Activated CD4-positive, alpha-beta T cell treated with anti-CD3 and anti-CD28 coated beads, Interleukin-2, Interleukin-4, amounts not matched to agents 100 ng/mL and 50 ng/mL, durations not matched to agents 16 hours and 8 hours (primary cell): ENCODE measurements at places on chromosomes 4 and X.
A peak's percentile ranks its signal among the peaks of the same experiment; 100 is the strongest.

DNA sequence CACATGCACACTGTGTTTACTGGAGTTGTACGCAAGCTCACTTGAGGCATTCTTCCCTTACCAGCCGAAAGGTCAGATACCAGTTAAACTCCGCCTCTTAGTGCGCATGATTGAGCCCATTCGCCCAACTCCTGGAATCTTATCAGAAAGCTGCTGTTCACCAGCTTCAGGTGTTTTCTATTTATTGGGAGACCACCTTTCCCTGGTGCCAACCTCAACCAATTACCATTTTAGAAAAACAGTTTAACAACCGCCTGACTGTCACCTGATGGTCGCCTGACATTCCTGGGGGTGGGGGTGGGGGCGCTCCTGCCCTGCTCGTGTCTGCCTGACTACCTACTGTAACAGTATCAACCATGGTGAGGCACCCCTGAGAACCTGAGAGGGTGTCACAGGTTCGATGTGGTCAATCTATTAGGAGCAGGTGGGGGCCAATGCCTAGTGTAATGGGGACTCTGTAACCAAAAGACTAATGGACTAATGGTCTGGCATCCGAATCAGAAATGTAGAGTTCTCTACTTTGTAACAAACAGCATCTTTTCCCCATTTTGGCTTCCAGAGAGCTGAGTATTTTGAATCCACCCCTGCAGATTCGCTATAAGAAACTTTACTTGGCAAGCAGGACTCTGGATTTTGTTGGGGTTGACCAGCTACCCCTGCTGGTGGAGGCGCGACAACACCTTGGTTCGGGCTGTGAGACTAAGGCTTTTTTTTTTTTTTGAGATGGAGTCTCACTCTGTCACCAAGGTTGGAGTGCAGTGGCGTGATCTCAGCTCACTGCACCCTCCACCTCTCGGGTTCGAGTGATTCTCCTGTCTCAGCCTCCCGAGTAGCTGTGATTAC is 58.2 kb upstream of the ZNF157 start:
- peak; percentile 43 for DNase-seq

DNA sequence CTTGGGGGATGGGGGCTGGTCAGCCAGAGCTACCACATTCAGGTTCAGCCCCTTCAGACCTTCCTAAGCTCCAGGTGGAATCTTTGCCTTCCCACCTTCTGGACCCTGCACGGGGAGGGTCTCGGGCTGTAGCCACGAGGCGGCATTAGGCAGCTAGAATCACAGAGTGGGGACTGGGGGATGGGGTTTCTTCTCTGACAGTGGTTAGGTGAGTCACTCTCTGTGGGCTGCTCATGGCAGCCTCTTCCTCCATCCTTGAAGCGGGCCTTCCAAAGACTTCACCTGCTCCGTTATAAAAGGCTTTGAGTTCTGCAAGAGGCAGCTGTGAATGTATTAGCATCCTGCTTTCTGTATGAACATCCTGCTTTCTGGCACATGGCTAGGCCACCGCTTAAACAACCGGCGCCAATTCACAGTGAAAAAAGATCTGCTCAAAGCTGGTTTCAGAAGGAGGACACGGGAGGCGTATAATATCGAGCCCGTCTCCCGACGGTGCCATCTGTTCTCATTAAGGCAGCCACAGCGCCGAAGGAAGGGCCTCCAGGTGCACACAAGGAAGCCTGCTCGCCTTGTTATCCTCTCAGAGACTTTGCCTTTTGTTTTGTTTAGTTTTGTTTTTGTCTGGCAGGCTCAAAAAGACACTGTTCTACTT is 74.3 kb upstream of the IGFBP7 start:
- DNase-seq = no peak

DNA sequence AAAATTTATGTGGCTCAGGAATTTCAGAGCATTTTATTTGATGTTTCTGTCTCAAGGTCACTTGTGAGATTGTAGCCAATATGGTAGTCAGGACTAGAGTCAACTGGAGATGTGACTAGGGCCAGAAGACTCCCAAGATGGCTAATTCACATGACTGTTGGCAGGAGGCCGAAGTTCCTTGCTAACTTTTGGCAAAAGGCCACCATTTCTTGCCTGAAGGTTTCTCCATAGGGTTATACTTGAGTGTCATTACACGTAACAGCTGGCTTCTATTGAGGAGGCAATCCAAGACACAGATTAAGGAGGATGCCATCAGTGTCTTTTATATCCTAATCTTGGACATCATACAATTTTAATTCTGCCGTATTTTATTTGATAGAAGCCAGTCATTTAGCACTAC is 162.3 kb upstream of the MAOA start:
- DNase-seq = no peak

- no peak for DNase-seq
These were observed 1222.9 kb upstream of the PRKX start for GRCh38 chrX:4936315-4936714.

DNA sequence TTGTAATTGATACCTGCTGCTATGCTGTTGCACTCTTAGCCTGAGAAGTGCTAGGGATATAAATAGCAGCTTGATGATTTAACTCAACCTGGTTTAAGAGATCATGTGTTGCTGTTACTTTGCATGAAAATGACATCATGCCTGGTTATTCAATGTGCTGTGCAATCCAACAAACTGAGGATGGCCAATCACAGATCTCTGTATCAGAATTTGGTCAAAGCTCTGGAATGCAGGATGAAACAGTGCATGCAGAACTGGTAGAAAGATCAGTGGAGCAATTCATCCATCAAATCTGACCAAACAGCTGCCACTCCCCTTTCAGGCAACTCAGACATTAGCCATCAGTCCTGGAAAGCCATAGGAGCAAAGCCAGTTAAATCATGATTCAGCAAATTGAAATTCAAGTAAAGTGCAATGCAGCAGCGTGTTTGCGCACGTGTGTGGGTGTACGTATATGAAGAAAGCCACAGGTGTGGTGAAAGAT is 160.3 kb upstream of the RASGEF1B start:
- DNase-seq = no peak

DNA sequence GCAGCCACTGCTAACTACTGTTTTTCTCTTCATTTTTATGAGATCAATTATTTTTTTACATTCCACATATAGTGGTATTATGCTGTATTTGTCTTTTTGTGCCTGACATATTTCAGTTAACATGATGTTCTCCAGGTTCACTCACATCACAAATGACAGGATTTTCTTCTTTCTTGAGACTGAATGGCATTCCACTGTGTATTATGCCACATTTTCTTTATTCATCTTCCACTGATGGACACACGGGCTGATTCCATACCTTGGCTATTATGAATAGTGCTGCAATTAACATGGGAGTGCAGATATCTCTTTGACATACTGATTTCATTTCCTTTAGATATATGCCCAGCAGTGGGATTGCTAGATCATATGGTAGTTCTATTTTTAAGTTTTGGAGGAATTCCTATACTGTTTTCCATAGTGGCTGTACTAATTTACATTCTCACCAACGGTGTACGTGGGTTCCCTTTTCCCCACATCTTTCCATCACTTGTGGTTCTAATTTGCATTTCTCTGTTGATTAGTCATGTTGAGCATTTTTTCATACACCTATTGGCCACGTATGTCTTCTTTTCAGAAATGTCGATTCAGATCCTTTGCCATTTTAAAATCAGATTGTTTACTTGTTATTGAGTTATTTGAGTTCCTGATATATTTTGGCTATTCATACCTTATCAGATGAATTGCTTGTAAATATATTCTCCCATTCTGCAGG is 14.9 kb upstream of the ZCCHC4 start:
- DNase-seq = no peak

DNA sequence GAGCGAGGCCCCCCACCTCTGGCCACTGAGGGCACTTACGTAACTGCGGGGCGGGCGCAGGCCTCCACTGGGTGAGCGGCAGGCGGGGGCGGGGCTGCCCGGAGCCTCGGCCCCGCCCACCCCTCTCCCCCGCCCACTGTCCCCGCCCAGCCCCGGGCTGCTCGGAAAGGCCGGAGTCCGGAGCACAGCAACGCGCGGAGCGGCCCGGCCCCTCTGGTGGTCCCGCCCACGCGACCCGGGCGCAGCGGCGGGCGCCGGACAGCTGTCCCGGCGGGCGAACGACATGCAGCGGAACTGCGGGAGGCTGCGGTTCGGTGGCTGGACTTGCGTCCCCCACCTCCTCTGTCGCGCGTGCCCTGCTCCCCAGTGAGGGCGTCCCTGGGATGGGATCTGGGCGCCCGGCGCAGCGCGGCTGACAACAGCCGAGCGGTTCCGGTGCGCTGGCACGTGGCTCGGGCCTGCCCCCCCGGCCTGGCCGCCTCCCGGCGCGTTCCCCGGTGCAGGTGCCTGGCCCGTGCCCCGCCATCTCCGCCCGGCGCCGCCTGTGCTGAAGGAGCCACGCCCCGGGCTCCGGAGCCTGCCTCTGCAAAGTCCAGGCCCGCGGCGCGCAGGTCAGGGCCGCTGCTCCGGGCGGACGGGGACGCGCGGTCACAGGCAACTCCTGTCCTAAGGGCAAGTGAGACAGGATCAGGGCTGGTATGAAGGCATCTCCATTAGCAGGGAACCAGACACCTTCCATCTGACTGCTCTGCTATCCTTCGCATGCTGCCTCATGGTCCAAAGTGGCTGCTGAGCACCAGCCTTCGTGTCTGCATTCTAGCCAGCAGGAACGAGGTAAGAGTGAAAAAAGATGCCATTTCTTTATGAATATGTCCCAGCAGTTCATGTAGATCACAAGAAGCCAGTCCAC is 21.8 kb upstream of the JAKMIP1 start:
- no peak for DNase-seq

DNA sequence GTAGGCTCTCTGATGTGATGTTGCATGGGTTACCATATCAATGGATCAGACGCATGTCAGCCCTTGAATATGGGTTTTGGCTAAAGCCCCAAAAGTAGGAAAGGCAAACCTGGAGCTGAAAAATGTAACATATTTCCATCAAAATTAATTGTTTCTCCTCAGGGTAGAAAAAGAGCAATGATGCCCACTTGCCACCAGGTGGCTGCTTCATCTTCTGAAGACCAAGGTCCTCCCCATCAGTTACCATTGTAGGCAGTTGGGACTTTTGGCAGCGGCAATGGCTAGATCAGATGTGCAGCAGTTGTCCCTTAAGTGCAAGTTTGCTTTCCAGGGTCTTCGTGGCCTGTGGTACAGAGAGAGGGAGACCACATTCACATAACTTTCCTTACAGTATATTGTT is 118.2 kb downstream of the NAF1 start:
- DNase-seq = peak; percentile 9

- DNase-seq = no peak
These were observed 42.5 kb downstream of the VGLL1 start for GRCh38 chrX:136574548-136574947.

GRCh38 chr4:120018786-120019185 is 47.9 kb downstream of the MAD2L1 start:
- DNase-seq = no peak

DNA sequence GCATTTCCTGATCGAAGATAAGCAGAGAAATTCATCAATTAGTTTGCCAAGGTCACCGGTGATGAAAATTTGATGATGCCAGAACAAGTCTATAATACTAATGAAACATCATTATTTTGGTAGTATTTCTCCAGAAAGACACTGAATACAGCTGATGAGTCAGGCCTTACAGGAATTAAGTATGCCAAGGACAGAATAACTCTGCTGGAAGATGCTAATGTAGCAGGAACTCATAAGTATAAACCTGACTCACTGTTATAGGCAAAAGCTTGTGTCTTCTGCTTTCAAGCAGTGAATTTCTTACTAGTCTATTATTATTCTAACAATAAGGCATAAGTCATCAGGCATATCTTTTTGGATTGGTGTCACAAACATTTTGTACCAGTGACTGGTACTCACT is 1825.1 kb upstream of the IGFBP7 start:
- DNase-seq = no peak

GRCh38 chr4:12538162-12538561 is 946.0 kb downstream of the RAB28 start:
- DNase-seq = no peak

DNA sequence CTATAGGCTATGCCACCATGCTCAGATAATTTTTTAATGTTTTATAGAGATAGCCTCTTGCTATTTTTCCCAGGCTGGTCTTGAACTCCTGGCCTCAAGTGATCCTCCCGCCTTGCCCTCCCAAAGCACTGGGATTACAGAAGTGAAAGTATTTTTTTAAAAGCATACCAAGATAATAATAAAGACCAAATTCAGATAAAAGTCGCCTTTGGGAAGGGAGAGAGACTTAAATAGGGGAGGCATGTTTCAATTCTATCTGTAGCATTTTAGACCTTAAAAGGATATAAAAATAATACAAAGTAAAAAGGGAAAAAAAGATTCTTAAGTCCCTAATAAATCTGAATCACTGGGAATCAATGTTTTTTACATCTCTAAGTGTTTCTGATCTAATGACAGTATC is 108.9 kb downstream of the AFAP1 start:
- DNase-seq = no peak

GRCh38 chrX:40078489-40079227 is 19.1 kb downstream of the BCOR start:
- no peak for DNase-seq

DNA sequence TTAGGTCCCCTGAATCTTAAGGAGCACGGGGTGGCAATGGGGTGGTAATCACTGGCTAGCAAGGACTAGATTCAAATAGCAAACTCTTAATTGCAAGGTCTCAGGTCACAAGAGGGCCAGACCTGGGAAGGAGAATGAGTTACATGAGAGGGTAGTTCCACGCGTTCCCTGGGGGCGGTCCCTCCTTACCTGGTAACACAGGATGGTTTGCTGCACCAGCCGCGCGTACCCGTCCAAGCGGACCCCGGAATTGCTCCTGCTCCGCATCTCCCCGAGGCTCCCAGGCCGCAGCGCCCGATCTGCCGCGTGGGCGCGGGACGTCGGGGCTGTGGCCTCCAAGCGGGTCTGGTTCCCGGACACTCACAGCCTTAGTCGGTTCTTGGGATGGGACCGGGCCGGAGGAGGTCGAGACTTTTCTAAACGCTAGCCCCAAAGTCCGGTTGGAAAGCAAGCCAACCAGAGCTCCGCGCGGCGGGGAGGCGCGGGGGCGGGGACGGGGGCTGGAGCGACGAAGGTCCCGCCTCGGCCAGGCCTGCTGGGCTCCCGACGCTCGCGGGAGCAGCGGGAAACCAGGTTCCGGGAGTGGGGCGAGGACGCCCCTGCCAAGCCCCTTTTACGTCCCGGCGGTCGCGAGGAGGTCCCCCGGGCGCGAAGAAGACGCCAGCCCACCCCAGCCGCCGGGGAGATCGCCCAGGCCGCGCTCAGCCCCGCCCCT is at the start of gene PHKA2:
Gene PHKA2 (minus strand): TSS at position 449 of the 715 bp plus-strand sequence. CDS start 182 bp downstream, at position 267.
- DNase-seq = peak; percentile 21

DNA sequence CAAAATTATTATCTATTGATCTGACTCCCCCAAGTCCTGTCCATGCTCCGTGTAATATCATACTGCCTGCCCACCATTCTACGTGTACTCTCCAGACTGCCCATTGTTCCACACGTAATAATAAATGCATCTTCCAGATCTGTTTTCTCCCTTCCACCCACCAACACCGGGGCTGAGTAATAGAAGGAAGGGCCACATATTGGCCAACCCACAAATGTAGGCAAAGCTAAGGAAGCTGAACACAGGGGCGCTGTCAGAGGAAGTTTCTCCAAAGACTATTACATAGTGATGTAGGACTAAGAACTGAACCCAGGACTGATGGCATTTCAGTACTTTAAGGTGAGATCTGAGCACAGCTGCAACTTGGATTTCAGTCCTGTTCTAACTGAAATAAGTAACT is 135.8 kb upstream of the GUCY1A1 start:
- no peak for DNase-seq
